Stimulated activated CD4-positive, alpha-beta T cell treated with anti-CD3 and anti-CD28 coated beads, Interleukin-15, amount 100 ng/mL, for 1 hour (primary cell): ENCODE measurements at places on chromosomes 5 and 9.

DNA sequence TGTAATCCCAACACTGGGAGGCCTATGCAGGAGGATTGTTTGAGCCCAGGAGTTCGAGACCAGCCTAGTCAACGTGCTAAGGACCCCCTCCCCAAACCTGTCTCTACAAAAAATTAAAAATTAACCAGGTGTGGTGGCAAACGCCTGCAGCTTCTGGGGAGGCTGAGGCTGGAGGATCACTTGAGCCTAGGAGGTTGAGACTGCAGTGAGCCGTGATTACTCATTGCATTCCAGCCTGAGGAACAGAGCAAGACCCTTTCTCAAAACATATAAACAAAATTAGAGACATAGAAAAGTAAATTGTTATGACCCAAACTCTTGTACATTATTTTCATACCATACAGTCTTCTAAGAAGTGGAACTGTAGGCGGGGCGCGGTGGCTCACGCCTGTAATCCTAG lies 1.1 kb downstream of the GPR107 start:
- no peak for DNase-seq

DNA sequence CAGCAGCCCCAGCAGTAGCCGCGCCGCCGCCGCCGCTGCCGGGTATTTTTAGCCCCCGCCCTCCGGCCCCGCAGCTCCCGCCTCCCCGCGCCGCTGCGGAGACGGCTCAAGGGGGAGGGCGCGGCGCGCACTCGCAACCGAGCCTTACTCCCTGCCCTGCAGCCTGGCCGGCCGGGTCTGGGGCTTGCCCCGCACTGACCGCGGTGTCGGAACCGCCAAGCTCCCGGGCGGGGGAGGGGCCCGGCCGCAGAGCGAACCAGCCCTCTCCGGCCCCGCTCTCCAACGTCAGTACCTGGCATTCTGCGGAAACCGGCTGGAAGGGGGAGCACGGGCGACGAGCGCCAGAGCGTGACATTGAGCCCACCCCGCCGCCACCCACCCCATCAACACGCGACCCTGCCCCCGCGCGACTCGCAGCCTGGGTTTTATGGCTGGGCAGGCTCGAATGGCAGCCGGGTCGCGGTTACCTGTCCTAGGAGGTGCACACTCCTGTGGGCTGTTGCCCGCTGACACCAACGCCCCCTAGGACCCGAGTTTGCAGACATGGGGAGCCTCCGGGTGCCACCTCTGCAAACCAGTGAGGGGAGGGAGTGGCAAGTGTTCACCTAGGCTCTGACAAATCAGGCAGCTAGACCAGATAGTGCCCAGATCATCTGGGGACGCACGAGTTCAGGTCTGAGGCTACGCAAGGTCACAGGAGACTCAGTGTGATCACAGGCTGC lies at the start of gene ACSL6:
Gene ACSL6, minus strand, starts transcription at position 37 of the 722 bp plus-strand sequence. CDS start 105 bp downstream, outside the sequence.
- peak; percentile 28 for DNase-seq

- DNase-seq, result no peak
Observed at GRCh38 chr9:12813960-12814876, 39.4 kb downstream of the LURAP1L start.

- no peak for DNase-seq
Observed at GRCh38 chr9:26357803-26358344, 534.7 kb downstream of the CAAP1 start.

GRCh38 chr9:13755551-13755950 lies 476.1 kb upstream of the MPDZ start:
- no peak for DNase-seq

GRCh38 chr9:99828417-99829176 lies 6.9 kb downstream of the NR4A3 start:
- no peak for DNase-seq
